ENCODE measurements at places on chromosomes 12 and 14. TPM values are rescaled to one million over a fixed set of nuclear protein-coding genes. Genes with fewer than 3 reads are reported as not detected.

GRCh38 chr14:71604231-71604630 is 328.0 kb upstream of the RGS6 start:
- no peak for DNase-seq

GRCh38 chr14:99537399-99537798 is 56.2 kb downstream of the CCNK start:
- no peak for DNase-seq

GRCh38 chr12:62891805-62892549 is 43.0 kb downstream of the PPM1H start:
- DNase-seq, result peak; percentile 48

The SYT1 gene
- polyA plus RNA-seq, result 0.69 TPM

DNA sequence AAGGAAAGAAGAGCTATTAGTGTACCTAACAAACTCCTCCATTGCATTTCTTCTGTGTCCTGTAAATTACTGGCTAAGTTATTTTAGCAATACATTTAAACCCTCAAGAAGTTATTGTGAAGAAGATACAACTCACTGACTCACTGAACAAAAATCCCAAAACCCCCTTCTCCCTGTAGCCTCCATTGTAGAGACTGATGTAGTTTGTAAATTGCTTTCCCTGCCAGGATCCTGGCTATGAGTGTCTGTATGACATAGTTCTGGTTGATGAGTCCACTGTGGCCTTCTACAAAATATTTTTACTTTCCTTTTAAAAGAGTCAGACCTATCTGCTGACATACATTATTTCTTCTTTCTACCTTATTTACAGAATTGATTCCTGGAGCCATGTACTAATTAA is 155.6 kb downstream of the SLC6A15 start:
- DNase-seq, result no peak

All from kidney (tissue), 22 donors.